Fibroblast of skin of right quadriceps (primary cell): ENCODE measurements at places on chromosomes 16 and 17.

GRCh38 chr16:78659216-78659615, 559.8 kb downstream of the WWOX start:
- DNase-seq = no peak

DNA sequence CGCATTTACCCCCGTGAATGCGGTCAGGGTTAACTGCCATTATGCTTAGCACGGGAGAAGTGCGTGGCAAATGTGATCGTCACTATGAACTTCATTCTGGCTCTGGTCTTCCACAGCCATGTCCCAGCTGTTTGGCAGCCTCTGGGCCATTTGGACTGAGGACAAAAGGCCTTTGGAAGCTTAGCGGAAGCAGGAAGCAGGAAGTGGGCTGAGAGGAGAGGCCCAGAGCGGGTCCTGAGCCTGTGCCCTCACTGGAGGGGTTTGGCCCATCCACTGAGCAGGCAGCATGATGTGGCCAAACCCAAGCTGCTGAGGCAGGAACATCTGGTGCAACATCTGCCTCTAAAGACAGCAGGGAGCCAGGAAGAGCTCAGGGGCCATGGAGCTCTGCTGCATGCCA, 345.9 kb downstream of the C16orf95 start:
- DNase-seq = no peak

DNA sequence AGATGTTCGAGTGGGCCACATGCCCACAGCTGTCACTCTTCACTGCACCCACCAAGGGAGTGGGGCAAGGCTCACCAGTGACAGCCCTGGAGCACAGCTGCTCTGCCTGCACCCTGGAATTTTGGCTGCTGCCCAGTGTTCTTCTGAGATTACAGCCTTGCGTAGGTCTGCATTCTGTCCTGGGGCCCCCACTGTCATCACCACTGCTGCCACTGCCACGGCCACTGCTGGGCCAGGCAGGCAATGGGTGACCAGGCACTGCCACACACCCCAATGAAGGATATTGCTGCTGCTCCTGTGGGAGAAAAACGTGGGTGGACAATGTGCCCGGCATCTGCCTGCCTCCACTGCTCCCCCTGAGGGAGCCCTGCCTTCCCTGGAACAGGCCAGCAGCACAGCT, 1717.0 kb downstream of the TP53TG3F start:
- no peak for DNase-seq

- DNase-seq = peak; percentile 19
Observed at GRCh38 chr16:12613131-12613991, 190.3 kb downstream of the CPPED1 start.

GRCh38 chr16:57268804-57269800, 15.4 kb downstream of the PLLP start:
- DNase-seq = no peak

DNA sequence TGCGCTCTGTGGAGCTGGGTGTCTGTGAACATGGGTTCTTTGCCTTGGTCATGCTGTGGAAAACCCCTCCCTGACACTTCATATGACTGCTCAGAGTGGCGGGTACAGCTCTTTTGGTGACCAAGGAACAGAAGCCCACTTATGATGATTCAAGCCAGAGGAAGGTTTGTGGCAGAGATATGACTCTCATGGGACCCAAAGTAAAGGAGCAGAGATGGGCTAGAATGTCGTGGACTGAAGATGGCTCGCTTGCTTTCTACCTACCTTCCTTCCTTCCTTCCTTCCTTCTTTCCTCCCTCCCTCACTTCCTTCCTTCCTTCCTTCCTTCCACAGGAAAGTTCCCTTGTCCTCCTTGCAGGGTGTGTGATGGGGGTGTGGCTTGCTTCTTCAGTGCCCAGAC, 169.7 kb upstream of the IRX3 start:
- no peak for DNase-seq

- no peak for DNase-seq
Observed at GRCh38 chr16:47064775-47065174, 79.0 kb downstream of the NETO2 start.

DNA sequence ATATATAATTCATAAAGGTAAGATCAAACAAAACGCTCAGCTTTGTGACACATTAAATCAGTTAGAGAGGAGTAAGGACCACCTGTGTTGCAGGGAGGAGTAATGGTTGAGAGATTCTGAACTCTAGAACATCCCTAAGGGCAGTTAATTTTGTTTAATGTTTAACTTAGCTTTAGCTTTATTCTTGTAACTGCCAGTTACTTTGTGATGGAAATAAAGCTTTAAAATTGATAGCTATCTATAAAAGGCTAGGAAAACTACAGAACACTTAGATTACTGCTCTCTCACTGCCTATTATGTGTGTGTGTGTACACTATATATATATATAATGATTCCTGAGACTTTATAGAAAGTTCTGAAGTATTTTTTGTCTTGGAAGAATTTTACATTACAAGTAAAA, 37.8 kb downstream of the PTRH2 start:
- no peak for DNase-seq

GRCh38 chr17:59620064-59620359, 317 bp downstream of the CLTC start:
- no peak for DNase-seq

- no peak for DNase-seq
Observed at GRCh38 chr16:19092653-19093410, 20.9 kb upstream of the ITPRIPL2 start.

- no peak for DNase-seq
Observed at GRCh38 chr16:84864326-84864955, 44.7 kb downstream of the CRISPLD2 start.

GRCh38 chr16:90037276-90037675, 18.0 kb upstream of the DBNDD1 start:
- DNase-seq = no peak

GRCh38 chr17:16419074-16419928, 3.9 kb downstream of the TRPV2 start:
- DNase-seq = peak; percentile 88
